CD8-positive, alpha-beta memory T cell (primary cell): ENCODE measurements at places on chromosomes 2 and 18. TPM values are rescaled to one million over a fixed set of nuclear protein-coding genes. Genes with fewer than 3 reads are reported as not detected.

DNA sequence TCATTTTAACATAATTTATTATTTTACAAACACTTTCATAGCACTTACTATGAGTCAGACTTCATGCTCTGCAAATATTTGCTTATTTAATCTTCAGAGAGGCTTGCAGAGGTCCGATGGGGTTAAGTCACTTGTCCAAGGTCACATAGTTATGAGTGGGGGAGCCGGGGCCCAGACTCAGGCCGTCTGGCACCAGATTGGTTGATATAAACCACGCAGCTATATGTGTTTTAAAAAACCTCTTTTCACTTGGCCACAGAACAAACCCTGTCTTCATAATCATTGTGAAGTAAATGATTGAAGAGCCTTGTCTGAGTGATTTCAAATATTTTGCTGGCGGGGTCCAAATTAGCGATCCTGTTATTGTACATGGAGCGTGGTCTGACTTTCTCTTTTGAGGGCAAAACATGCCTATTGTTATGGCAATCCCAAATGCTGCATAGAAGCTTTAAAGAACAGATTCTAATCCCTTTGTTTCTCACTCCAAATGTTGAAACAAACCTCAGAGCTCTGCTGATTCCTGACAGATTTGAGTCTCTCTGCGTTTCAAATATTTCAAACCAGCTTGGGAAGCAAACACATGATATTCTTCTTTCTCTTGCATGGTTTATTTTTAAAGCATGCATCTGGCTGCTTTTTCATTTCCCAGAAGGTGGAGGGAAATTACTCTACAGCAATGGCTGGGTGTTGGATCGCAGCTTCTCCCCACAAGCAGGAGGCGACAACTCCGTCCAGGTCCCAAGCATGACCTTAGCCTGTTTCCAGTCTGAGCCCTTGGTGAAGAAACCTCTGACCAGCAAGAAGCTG, 142.4 kb downstream of the DDX1 start:
- no peak overlapping the region for H3K27ac ChIP-seq
- no peak for DNase-seq
- H3K36me3 ChIP-seq, result no peaks in the 10 kb centered on the region
- H3K4me1 ChIP-seq, result no peaks in the 10 kb centered on the region
- no peak overlapping the region for H3K4me3 ChIP-seq

- H3K27me3 ChIP-seq, result no peaks in the 10 kb centered on the region
- no peak for DNase-seq
Observed at GRCh38 chr2:14716319-14716718, 83.8 kb downstream of the LRATD1 start.

DNA sequence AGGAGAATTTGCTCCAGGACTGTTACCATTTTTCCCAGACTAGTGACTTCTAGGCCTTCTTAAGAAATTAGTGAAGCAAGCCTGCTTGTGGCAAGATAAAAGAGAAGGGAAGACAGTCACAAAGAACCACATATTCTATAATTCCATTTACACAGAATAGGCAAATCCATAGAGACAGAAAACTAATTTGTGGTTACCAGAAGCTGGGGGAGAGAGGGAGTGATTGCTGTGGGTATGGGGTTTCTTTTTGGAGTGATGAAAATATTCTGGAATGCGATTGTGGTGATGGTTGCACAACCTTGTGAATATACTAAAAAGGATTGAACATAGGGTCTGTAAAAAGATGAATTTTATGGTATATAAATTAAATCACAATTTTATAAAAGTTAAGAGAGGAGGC, 37.5 kb upstream of the SIX2 start:
- no peaks in the 10 kb centered on the region for H3K4me1 ChIP-seq
- H3K36me3 ChIP-seq, result no peaks in the 10 kb centered on the region
- no peak for DNase-seq
- no peak overlapping the region for H3K27ac ChIP-seq
- H3K27me3 ChIP-seq, result no peaks in the 10 kb centered on the region
- no peak overlapping the region for H3K4me3 ChIP-seq

DNA sequence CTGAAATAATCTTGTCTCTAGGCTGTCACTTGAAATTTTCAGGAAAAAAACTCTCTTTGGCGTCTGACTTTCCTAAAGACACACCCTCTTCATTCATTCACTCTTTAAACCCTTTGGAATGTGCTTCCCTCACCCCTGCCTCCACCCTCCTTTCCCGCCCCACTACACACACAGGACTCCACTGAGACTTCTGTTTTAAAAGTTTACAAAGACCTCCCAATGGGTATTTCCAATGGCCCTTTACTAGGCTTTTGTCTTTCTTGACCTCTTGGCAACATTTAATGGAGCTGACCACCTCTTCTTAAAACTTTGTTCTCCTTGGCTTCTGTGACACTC, 96.1 kb downstream of the RBMS1 start:
- H3K4me3 ChIP-seq, result no peak overlapping the region
- no peaks in the 10 kb centered on the region for H3K36me3 ChIP-seq
- no peak for DNase-seq
- H3K27ac ChIP-seq, result no peak overlapping the region
- no peaks in the 10 kb centered on the region for H3K27me3 ChIP-seq

DNA sequence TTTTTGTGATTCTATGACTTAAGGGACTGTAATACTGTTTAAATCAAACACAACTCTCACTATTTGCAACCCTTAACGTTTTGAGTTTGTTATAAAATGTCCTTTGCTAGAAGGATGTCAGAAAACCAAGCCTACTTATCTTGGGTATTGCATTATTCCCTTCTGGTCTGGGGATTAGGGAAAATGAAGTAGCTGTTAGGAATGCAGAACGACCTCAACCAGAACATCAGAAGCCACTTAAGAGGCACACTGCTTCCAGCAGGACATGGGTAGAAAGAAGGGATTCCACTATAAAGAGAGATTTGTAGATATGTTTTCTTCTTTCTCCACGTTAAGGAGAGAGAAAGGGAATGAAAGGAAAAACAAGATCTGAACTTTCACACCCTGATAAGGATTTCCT, 101.2 kb downstream of the SETBP1 start:
- H3K27ac ChIP-seq, result no peak overlapping the region
- no peak for DNase-seq
- no peaks in the 10 kb centered on the region for H3K27me3 ChIP-seq
- H3K4me1 ChIP-seq, result no peaks in the 10 kb centered on the region
- H3K4me3 ChIP-seq, result no peak overlapping the region

- H3K4me1 ChIP-seq, result no peaks in the 10 kb centered on the region
- no peaks in the 10 kb centered on the region for H3K36me3 ChIP-seq
- DNase-seq, result no peak
Observed at GRCh38 chr2:7819316-7819715, 862.5 kb upstream of the ID2 start.

DNA sequence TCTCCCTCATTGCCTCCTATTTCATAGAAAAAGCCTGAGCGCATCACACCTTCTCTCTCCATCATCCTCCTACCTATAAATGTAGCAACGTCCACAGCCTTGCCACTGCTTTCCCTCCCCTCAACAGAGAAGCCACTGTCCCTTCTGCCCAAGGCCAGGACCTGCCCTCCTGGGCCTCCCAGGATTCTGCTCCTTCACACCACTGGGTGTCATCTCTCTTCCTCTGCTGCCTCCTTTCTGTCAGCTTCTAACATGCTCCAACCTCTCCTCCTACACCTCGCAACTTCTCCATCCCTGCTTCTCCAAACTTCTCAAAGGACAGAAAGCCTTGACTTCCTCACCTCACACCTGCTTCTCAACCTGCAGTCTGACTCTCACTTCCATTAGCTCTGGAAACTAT, 21.2 kb upstream of the ME2 start:
- H3K27ac ChIP-seq, result no peak overlapping the region
- H3K27me3 ChIP-seq, result no peaks in the 10 kb centered on the region
- no peaks in the 10 kb centered on the region for H3K36me3 ChIP-seq

- peaks cover 16% of the 10 kb centered on the region for H3K4me1 ChIP-seq
- H3K27ac ChIP-seq, result no peak overlapping the region
Observed at GRCh38 chr18:77146249-77147080, 13.9 kb upstream of the MBP start.

DNA sequence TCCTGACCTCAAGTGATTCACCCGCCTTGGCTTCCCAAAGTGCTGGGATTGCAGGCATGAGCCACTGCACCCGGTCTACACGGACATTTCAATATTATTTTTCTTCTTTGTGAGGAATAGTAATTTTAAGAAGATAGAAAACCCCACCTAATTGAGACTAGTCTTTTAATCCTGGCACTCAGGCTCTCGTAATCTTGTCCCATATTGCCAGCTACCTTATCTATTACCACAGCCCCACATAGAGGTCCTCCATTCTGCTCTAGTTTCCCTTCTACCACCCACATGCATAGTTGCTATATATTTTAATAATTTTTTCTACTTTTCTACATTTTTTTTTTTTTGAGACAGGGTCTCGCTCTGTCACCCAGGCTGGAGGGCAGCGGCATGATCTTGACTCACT, 9.5 kb upstream of the USP14 start:
- H3K27ac ChIP-seq, result no peak overlapping the region
- H3K27me3 ChIP-seq, result no peaks in the 10 kb centered on the region
- no peak overlapping the region for H3K4me3 ChIP-seq
- H3K36me3 ChIP-seq, result no peaks in the 10 kb centered on the region

ACVR1C gene
- total RNA-seq, result 0.61 TPM

GALR1 gene
- total RNA-seq, result not detected

FAM161A gene
- total RNA-seq, result 5.8 TPM
